ENCODE measurements at places on chromosomes 1 and 21. TPM values are rescaled to one million over a fixed set of nuclear protein-coding genes. Genes with fewer than 3 reads are reported as not detected.

The PLD5 gene
- polyA plus RNA-seq: not detected

- peaks cover 32% of the 10 kb centered on the region for H3K4me1 ChIP-seq
- no peak overlapping the region for H3K27ac ChIP-seq
- H3K27me3 ChIP-seq: no peaks in the 10 kb centered on the region
- peaks cover 44% of the 10 kb centered on the region for H3K36me3 ChIP-seq
Observed at GRCh38 chr1:248817065-248817464, 8.7 kb downstream of the SH3BP5L start.

DNA sequence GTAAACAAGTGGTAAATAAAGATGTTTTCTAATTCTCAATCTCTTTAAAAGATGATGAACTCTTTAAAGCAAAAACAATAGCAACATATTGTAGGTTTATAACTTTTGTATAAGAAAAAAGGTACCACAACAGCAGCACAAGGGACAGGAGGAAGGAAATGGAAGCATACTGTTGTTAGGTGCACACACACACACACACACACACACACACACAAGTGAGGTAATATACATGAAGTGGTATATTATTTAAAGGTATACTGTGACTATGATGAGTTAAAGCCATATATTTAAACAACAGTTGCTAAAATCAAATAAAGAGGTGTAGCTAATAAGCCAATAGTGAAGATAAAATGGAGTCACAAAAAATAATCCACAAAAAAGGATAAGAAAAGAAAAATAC lies 20.0 kb downstream of the PPP1R15B start:
- no peaks in the 10 kb centered on the region for H3K36me3 ChIP-seq
- no peaks in the 10 kb centered on the region for H3K27me3 ChIP-seq
- H3K4me1 ChIP-seq: no peaks in the 10 kb centered on the region

GRCh38 chr1:209207701-209208286 lies 375.7 kb upstream of the CAMK1G start:
- peaks cover 7% of the 10 kb centered on the region for H3K4me1 ChIP-seq
- peak overlapping the region; percentile 70 for H3K4me3 ChIP-seq
- peaks cover 44% of the 10 kb centered on the region for H3K27me3 ChIP-seq
- no peaks in the 10 kb centered on the region for H3K36me3 ChIP-seq
- H3K27ac ChIP-seq: no peak overlapping the region

GRCh38 chr1:23634840-23635651 lies 56.6 kb upstream of the RPL11 start:
- H3K4me3 ChIP-seq: peak overlapping the region; percentile 82
- H3K4me1 ChIP-seq: peaks cover 22% of the 10 kb centered on the region
- no peaks in the 10 kb centered on the region for H3K27me3 ChIP-seq
- H3K36me3 ChIP-seq: no peaks in the 10 kb centered on the region
- DNase-seq: peak; percentile 85
- peak overlapping the region; percentile 96 for H3K27ac ChIP-seq

DNA sequence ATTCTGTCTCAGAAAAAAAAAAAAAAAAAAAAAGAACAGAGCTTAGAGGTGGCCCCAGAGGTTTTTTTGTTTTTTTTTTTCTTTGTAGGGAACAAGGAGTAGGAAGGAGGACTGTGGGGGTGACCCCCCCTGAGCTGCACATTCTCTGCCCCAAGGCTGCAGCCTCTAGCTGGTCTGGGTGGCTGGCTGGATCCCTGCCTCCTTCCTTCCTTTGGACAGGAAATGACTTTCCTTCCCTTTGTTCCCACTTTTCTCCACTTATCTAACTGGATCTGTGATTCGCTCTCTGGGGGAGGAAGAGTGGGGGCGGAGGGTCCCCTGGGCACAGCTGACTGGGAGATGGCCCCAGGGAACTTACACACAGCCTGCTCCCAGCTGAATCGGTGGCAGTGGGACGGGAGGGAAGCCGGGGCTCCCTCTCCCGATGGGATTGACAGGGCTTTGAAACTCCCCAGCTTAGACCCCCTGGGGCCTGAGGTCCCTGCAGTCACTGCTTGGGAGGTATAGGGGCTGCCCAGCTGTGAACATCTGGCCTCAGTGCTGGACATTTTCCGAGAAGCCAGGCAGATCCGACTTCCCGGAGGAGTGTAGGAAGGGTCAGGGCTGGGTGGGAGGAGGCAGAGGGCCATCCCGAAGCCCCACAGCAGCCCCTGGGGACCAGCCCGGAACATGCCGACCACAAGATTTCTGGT lies 2.1 kb downstream of the FBLIM1 start:
- H3K27ac ChIP-seq: peak overlapping the region; percentile 23
- no peaks in the 10 kb centered on the region for H3K36me3 ChIP-seq
- peak; percentile 74 for DNase-seq
- H3K4me1 ChIP-seq: peaks cover 23% of the 10 kb centered on the region

DNA sequence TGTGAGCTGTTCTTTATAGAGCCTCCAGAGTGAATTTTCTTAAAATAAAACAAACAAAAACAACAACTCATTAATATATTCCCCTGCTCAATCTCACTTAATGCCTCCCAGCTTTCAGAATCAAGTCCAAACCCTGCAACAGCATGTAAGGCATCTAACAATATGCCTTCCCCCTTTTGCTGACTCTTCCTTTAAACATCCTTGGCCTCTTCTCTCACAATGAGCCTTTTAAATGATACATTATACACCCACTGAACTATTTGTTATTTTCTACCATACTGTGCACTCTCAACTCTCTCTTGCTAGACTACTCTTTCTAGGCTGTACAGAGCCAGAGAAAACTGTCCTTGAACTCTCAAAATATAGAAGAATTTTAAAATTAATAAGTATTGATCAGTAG lies 115.2 kb upstream of the SNX7 start:
- DNase-seq: peak; percentile 26
- no peak overlapping the region for H3K4me3 ChIP-seq
- peaks cover 3% of the 10 kb centered on the region for H3K4me1 ChIP-seq
- no peak overlapping the region for H3K27ac ChIP-seq
- no peaks in the 10 kb centered on the region for H3K27me3 ChIP-seq
- no peaks in the 10 kb centered on the region for H3K36me3 ChIP-seq

The SRM gene
- polyA plus RNA-seq: 152 TPM

The INKA2 gene
- 1.2 TPM for polyA plus RNA-seq

The CELA2B gene
- not detected for polyA plus RNA-seq

- no peaks in the 10 kb centered on the region for H3K4me1 ChIP-seq
- no peaks in the 10 kb centered on the region for H3K36me3 ChIP-seq
- DNase-seq: peak; percentile 2
- no peak overlapping the region for H3K27ac ChIP-seq
- H3K4me3 ChIP-seq: no peak overlapping the region
- no peaks in the 10 kb centered on the region for H3K27me3 ChIP-seq
Observed at GRCh38 chr1:241311056-241311746, 45.8 kb downstream of the RGS7 start.

The NKAIN1 gene
- polyA plus RNA-seq: not detected

- DNase-seq: peak; percentile 75
- H3K27ac ChIP-seq: no peak overlapping the region
- H3K27me3 ChIP-seq: no peaks in the 10 kb centered on the region
Observed at GRCh38 chr1:154198756-154199562, 7.1 kb upstream of the TPM3 start.

The ALG6 gene
- polyA plus RNA-seq: 14.3 TPM

The PLEKHN1 gene
- polyA plus RNA-seq: 1.7 TPM

DNA sequence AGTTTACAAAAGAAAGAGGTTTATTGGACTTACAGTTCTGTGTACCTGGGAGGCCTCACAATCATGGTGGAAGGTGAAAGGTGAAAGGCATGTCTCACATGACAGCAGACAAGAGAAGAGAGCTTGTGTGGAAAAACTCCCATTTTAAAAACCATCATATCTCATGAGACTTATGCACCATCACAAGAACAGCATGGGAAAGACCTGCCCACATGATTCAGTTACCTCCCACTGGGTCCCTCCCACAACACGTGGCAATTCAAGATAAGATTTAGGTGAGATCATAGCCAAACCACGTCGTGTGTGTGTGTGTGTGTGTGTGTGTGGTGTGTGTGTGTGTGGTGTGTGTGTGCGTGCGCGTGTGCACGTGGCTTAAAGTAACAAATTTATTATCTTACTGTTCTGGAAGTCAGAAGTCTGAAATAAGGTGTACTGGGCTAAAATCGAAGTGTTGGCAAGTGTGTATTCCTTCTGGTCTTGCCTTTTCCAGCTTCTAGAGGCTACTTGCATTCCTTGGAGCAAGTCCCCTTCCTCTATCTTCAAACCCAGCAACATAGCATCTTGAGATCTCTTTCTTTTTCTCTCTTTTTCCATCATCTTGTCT lies 48.1 kb upstream of the MPC2 start:
- peaks cover 9% of the 10 kb centered on the region for H3K4me1 ChIP-seq
- peaks cover 9% of the 10 kb centered on the region for H3K36me3 ChIP-seq
- H3K4me3 ChIP-seq: no peak overlapping the region
- no peak for DNase-seq
- H3K27me3 ChIP-seq: no peaks in the 10 kb centered on the region

DNA sequence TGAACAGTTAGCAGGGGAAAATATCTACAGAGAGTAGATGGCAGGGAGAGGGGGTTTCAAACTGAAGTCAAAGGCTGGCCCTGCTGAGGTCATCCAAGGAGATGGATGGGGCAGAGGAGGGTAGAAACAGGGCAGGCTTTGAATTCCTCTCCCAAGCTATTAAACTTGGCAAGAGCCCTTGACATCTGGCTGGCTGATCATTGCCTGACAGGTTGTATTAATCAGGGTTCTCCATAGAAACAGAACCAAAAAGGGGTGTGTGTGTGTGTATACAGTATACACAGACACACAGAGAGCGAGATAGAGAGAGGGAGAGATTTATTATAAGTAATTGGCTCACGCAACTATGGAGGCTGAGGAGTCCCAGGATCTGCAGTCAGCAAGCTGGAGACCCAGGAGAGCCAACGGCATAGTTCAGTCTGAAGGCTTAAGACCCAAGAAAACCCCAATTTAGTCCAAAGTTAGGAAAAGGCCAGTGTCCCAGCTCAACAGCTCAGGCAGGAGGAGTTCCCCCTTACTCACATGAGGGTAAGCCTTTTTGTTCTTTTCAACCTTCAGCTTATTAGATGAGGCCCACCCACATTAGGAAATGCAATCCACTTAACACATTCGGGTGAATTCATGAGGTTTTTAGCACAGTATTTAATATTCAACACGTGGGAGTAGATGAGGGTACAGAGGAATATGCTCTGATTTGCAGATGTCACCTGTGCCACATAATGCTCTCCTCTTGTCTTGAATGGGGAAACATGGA lies 46.7 kb upstream of the HAO2 start:
- no peak for DNase-seq
- no peak overlapping the region for H3K27ac ChIP-seq

DNA sequence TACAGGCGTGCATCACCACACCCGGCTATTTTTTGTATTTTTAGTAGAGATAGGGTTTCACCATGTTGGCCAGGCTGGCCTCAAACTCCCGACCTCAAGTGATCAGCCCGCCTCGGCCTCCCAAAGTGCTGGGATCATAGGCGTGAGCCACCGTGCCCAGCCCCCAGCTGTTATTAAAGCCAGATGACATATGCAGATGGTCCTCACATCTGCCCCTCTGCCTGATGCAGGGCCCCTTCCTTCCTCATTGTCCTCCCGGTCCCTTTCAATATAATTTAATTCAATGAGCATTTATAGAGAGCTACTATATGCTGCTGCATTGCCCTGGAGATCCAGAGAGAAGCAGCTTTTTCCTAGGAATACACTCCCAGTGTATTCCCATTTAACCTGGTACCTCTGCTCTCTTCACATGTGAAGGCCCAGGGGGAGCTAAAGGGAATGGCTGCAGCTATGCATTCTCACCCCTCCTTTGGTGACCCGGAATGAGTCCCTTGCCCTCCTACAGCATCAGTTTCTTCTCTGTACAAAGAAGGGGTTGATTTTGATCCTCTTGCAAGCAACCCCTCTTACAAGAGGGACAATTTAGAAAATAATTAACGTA lies 55.6 kb downstream of the L1TD1 start:
- no peaks in the 10 kb centered on the region for H3K27me3 ChIP-seq
- no peak for DNase-seq
- peaks cover 5% of the 10 kb centered on the region for H3K4me1 ChIP-seq
- no peak overlapping the region for H3K4me3 ChIP-seq

DNA sequence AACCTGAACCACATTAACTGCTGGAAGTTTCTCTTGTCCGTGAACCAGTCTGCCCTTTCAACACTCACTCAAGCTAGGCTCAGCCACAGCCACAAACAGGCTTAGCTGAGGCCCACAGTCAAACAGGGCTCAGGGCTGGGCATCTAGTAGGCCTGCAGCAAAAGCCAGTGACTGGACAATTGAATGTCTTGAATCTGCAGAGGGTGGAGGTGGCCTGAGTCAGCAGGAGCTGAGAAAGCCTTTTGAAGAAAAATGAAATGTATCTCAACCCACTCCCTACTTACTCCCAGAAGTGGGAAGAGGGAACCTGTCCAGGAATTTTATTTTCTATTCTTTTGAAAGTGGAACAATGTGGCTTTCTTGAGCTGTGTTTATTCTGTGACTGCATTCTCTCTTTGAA lies 95.4 kb downstream of the PTPRU start:
- no peak overlapping the region for H3K27ac ChIP-seq
- 0 out of 2 replicates have a peak, but pooled peaks cover 6% of the 10 kb centered on the region for H3K27me3 ChIP-seq
- peak; percentile 13 for DNase-seq
- no peaks in the 10 kb centered on the region for H3K4me1 ChIP-seq
- no peaks in the 10 kb centered on the region for H3K36me3 ChIP-seq

DNA sequence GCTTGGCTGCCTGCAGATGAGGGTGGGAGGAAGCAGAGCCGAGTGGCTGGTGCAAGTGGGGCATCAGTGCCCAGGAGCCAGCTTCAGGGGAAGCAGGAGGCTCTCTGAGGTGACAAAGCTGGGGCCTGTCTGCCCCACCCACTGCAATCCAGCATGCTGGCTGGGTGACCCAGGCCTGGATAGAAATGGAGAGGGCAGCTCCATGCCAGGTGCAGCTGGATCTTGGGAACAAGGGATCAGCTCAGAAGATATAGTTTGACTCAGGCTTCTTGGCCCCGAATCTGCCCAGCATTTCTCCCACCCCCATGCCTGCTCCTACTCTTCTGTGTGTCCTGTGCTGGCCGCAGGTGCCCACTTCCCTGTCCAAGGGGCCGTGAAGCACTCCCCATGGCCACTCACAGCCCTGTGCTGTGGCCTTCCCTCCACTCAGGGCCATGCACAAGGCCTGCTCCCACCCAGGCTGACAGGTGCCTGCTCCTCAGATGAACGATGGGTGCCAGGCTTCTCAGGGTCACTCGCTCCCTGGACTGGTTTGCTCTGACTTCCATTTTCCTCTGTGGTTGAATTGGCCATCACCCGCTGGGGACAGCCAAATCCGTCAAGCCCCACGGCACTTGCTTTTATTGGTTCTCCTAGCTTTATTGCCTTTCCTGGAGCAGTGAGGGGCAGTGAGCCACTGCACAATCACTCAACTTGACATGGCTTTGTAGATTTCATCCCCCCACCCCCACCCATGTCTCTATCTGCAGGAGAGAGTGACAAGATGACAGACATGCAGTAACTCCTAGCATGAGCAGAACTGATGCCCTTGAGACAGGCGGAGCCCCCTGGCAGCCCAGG lies 174.8 kb upstream of the VAMP3 start:
- no peak overlapping the region for H3K4me3 ChIP-seq
- H3K27me3 ChIP-seq: 0 out of 2 replicates have a peak, but pooled peaks cover 6% of the 10 kb centered on the region
- no peaks in the 10 kb centered on the region for H3K4me1 ChIP-seq
- no peaks in the 10 kb centered on the region for H3K36me3 ChIP-seq
- H3K27ac ChIP-seq: no peak overlapping the region

DNA sequence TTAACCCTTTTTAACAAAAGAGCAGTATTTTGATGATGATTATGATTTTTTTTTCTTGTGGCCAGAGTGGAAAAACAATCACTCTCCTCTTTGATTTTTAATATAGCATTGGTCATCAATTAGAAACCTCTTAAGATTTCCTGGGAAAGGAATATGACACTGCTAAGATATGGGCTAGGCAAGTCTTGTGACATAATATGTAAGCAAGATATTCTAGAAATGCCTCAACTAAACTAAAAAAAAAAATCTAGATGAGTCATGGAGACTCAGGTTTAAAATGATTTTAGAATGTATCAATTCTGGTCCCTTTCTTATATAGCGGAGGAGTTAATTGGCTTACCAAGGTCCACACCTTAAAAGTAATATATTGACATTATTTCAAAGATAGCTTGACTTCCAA lies 60.3 kb upstream of the JUN start:
- H3K27me3 ChIP-seq: no peaks in the 10 kb centered on the region
- H3K4me3 ChIP-seq: no peak overlapping the region
- no peak overlapping the region for H3K27ac ChIP-seq
